Hypothalamus (tissue), 51 donors: ENCODE measurements at places on chromosomes 1 and 21.

GRCh38 chr1:32353431-32353830 lies 8.9 kb downstream of the FAM229A start:
- DNase-seq: no peak

DNA sequence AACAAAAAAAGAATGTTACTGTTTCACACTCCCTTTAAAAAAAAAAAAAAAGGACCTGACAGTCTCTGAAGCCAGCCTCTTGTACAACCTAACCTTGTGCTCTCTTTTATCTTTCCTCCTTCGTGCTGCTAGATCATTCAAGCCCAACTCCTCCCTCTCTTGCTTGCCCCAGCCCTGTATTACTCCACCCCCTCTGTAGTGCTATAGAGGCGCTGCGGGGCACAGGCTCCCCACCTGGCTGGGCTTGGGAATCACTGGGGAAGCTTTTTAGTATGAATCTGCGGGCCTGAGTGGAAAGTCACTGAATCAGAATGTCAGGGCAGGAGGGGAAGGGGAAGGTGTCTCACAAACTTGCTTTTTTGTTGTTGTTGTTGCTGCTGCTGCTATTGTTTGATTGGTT lies 383.7 kb upstream of the CAMK1G start:
- no peak for DNase-seq

DNA sequence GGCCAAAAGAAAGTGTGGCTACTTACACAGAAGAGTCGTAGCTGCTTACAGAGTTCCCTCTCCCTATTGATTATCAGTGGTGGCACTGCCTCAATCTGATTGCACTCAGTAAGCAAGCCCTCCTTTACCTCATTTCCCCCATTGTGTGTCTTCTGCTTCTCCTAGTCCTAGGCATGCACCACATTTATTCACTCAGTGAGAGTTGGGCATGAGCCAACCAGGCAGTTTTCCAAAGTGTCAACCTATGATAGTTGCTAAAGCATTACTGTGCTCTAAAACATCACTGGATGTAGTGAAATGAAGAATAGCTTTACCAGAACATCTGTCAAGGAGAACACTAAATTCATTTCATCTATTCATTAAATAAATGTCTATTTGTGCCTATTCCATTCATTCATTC lies 19.3 kb downstream of the GJA5 start:
- no peak for DNase-seq

- DNase-seq: no peak
Measured at GRCh38 chr1:41631971-41632370, 147.5 kb upstream of the EDN2 start.

DNA sequence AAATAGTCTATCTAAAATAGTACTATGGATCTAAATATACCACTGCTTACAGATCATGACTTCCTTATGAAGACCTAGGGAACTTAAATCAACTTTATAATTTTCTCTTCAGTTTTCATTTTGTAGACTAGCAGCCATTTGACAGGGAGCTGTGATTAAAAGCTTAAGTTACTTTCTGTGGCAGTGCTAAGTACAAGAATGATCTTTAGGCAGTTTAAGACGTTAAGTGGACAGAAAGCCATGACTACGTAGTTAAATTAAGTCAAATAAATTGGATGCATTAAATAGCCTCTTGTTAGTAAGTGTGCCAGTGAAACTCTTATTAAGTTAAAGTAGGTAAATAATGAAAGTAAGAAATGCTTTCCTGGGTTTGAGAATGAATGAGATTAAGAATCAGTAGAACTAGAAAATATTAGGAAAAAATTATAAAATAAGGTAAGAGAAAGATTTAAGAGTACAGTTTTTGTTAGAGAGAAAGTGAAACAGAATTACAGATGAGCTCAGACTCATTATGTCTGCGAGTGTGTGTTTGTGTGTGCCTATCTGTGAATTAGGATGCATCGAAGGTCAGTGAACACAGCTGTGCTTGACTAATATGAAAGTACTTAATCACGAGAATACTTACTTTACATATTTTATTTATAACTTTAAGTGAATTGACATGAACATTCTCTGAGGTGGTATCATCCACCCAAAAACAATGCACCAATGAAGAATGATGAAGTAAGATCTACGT lies 336.9 kb downstream of the KCNT2 start:
- no peak for DNase-seq

DNA sequence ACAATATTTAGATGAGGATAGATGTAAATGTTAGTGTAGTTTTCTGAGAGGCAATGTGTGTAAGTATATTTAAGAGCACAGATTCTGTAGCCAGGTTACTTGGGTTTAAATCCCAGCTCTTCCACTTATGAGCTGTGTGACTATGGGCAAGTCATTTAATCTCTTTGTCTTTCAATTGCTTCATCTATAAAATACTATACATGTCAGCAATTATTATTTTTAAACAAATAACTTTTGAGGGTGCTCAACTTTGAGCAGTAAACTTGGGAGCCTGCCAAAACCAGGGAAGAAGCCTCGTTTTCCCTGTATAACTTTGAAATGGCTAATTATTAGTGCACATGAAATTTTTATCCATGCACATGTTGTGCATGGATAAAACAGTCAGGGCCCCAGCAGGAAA lies 222.8 kb downstream of the FOXD2 start:
- DNase-seq: no peak

DNA sequence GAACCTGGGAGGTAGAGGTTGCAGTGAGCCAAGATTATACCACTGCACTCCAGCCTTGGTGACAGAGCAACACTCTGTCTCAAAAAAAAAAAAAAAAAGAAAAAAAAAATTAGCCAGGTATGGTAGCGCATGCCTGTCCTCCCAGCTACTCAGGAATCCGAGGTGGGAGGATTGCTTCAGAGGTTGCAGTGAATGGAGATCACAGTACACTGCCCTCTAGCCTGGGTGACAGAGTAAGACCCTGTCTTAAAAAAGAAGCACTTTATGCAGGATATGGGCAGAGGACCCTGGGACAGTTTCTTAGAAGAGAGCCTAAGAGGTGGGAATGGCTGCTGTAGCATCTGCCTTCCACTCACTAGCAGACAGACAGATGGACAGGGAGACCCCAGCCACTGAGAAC lies 23.0 kb downstream of the IQGAP3 start:
- no peak for DNase-seq

GRCh38 chr1:176494436-176494835 lies 31.5 kb downstream of the PAPPA2 start:
- DNase-seq: no peak

- DNase-seq: no peak
Measured at GRCh38 chr1:77632216-77632615, 50.2 kb downstream of the ZZZ3 start.

DNA sequence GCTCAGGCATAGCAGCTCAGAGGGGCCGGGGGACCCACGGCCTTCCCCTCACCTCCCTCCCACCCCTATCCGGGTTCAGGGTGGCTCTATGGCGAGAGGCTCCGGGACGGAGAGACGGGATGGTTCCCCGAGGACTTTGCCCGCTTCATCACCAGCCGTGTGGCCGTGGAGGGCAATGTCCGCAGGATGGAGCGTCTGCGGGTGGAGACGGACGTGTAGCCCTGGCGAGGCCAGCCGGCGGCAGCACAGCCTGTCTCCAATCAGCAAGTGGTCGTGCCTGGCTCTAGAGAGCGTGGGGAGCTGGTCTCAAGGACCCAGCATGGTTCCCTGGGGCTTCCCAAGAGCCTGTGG lies 25.9 kb downstream of the ARHGEF16 start:
- no peak for DNase-seq

DNA sequence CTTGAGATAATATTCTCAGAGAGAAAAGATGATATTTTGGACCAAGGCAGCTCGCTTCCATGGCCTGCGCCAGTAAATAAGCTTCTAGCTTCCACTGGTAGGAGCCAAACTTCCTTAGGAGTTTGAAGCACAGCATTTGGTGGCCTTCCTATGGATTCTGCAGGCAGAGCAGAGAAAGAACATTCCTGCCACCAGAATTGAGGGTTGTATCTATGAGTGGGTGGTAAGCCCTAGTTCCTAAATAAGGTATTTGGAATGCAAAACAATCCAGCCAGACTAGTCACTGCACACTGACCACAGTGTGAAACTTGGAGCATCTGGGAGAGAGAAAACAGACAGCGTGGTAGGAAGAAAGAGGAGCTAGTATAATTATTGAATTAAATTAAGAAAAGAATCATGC lies 54.1 kb upstream of the BCAR3 start:
- DNase-seq: no peak

DNA sequence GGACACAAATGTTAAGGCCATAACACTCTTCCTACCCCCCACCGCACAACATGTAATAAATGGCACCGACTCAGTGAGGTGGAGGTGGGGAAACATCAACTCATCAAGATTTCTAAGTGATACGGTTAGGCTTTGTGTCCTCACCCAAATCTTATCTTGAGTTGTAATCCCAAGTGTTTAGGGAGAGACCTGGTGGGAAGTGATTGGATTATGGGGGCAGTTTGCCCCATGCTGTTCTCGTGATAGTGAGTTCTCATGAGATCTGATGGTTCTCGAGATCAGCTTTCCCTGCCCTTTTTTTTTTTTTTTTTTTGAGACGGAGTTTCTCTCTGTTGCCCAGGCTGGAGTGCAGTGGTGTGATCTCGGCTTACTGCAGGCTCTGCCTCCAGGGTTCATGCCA lies 51.0 kb upstream of the ACTL8 start:
- DNase-seq: no peak

- DNase-seq: no peak
Measured at GRCh38 chr1:47351305-47351704, 17.7 kb downstream of the CMPK1 start.

DNA sequence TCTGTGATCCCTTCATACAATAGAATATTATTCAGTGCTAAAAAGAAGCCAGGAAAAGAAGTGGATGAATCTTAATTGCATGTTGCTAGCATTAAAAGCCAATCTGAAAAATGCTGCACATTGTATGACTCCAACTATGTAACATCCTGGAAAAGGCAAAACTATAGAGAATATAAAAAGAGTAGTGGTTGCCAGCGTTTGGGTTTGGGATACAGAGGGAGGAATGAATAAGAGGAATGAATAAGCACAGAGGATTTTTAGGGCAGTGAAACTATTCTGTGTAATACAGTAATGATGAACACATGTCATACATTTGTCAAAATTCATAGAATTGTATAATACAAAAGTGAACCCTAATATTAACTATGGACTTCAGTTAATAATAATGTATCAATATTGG lies 42.5 kb downstream of the GPR88 start:
- DNase-seq: no peak

- DNase-seq: no peak
Measured at GRCh38 chr1:33036051-33036525, 595 bp downstream of the AK2 start.

GRCh38 chr1:186977266-186977957 lies 148.7 kb downstream of the PLA2G4A start:
- DNase-seq: no peak

DNA sequence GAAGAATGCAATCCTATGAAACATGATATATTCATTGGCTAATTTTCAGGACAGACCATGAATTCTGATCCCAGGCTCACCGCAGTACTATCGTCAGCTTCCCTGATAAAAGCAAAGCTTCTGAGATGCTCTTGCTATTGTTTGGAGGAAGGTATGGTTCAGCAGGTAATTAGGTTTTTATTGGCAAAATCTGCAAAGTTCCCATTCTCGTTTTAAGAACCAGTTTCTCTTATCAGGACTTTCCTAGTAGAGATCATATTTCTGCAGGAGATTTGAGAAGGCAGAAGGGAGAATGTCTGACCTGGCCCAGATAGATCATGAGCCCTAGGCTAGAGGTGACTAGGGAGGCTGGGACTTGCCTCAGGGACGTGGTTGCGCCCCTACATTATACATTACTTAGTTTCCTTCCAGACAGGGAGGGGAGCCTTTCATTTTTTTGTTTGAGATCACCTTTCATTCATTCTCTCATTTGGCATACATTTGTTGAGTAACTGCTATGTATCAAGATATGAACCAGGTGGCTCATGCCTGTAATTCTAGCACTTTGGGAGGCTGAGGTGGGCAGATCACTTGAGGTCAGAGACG lies 108.8 kb downstream of the NRIP1 start:
- DNase-seq: no peak

GRCh38 chr1:109011335-109011734 lies 30.6 kb downstream of the WDR47 start:
- no peak for DNase-seq

GRCh38 chr21:25997788-25998611 lies 172.6 kb downstream of the APP start:
- DNase-seq: peak; percentile 19

GRCh38 chr1:168317309-168317708 lies 36.6 kb downstream of the TBX19 start:
- no peak for DNase-seq

GRCh38 chr1:58941471-58942289 lies 157.8 kb upstream of the JUN start:
- DNase-seq: no peak

GRCh38 chr1:54604572-54605370 lies 18.6 kb downstream of the FAM151A start:
- DNase-seq: no peak

GRCh38 chr1:191641420-191642260 lies 516.6 kb upstream of the RGS18 start:
- DNase-seq: no peak

DNA sequence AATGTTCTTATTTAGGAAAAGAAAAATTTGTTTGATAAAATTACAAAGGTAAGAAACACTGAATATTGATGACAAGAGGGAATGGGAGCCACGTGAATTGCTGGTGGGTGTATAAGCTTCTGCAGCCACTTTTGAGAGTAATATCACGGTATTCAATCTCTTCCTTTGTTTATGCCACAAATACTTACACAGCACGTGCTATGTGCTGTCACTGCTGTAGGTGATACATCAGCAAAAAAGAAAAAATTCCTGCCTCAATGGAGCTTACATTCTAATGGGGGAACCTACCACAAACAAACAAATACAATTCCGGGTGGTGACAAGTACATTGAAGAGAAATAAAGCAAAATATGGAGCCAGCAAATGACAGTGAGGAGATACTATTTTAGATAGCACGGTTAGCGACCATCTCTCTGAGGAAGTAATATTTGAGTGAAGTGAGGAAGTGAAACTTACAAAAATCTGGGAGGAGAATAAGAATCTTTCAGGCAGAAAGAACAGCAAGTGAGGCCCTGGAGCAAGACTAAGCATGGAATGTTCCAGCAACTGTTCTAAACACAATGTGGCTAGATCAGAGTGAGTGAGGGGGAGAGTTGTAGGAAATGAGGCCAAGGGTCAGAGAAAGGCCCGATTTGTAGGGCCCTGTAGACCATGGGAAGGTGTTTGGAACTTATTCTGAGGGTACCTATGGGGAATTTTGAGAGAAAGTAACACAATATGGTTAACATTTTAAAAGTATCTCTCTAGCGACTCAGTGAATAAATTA lies 2.6 kb upstream of the FCRLB start:
- DNase-seq: no peak
